ENCODE measurements at places on chromosomes 7 and 10. TPM values are rescaled to one million over a fixed set of nuclear protein-coding genes. Genes with fewer than 3 reads are reported as not detected.

Gene BMPER
- 18.8 TPM for total RNA-seq

Gene EN2
- not detected for total RNA-seq

Gene SUN3
- total RNA-seq: not detected

Gene CLDN12
- total RNA-seq: 58.6 TPM

Gene LAMB4
- total RNA-seq: 0.30 TPM

Gene PVRIG
- not detected for total RNA-seq

Gene GPR158
- total RNA-seq: 0.33 TPM

Gene STK31
- not detected for total RNA-seq

Gene CUBN
- 3.4 TPM for total RNA-seq

Gene TBX20
- 4.3 TPM for total RNA-seq

Gene IKZF1
- total RNA-seq: not detected

Gene CFAP69
- total RNA-seq: 10.6 TPM

Gene GPER1
- 3.2 TPM for total RNA-seq

Gene MKX
- total RNA-seq: not detected

Gene ADAM12
- total RNA-seq: 120 TPM

Gene UBTD1
- total RNA-seq: 20.3 TPM

Gene TMEM130
- total RNA-seq: 1.0 TPM

Gene SLK
- 40.9 TPM for total RNA-seq

Gene AGMO
- total RNA-seq: 5.5 TPM

Gene NXPH1
- total RNA-seq: not detected

Gene GLI3
- total RNA-seq: 4.1 TPM

Gene PTTG1IP2
- total RNA-seq: not detected

Gene TAS2R5
- 1.6 TPM for total RNA-seq

Gene LIPM
- 0.13 TPM for total RNA-seq

Gene CNTNAP2
- total RNA-seq: under 0.01 TPM

Gene ERVW-1
- not detected for total RNA-seq

Gene NPY
- 2.3 TPM for total RNA-seq

Gene MRC1
- under 0.01 TPM for total RNA-seq

Gene ZNF467
- 1.6 TPM for total RNA-seq

Gene ARHGAP12
- total RNA-seq: 29.4 TPM

Gene CPN1
- not detected for total RNA-seq

Gene ADAM8
- 2.7 TPM for total RNA-seq

Gene TUBB8
- not detected for total RNA-seq

Gene NUDT13
- 1.1 TPM for total RNA-seq

Gene PTF1A
- not detected for total RNA-seq

Gene NUTM2A
- 0.46 TPM for total RNA-seq

Gene HABP2
- total RNA-seq: not detected

Gene CPA2
- not detected for total RNA-seq

Gene ZCCHC24
- total RNA-seq: 33.8 TPM

Gene POMZP3
- 1.5 TPM for total RNA-seq

Gene PIK3AP1
- not detected for total RNA-seq

Gene MAT1A
- not detected for total RNA-seq
